ENCODE measurements at places on chromosomes 1 and 21. TPM values are rescaled to one million over a fixed set of nuclear protein-coding genes. Genes with fewer than 3 reads are reported as not detected.

DNA sequence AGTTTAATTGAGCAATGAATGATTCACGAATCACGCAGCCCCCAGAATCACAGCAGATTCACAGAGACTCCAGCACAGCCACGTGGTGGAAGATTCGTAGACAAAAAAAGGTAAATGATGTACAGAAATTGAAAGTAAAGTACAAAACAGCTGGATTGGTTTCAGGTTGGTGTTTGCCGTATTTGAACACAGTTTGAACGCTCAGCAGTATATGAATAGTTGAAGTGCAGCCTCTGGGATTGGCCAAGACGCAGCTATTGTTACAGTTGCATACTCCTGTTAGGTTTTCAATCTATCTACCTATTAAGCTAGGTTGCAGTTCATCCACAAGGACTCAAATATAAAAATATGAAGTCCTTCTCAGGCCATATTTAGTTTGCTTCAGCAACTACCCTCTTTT, 3.1 kb upstream of the MRPL55 start:
- no peaks in the 10 kb centered on the region for H3K36me3 ChIP-seq
- H3K27ac ChIP-seq = no peak overlapping the region
- no peaks in the 10 kb centered on the region for H3K27me3 ChIP-seq
- peaks cover 28% of the 10 kb centered on the region for H3K4me1 ChIP-seq
- no peak overlapping the region for H3K4me3 ChIP-seq

UTP11 gene
- 55.8 TPM for total RNA-seq

TFF3 gene
- 2.5 TPM for total RNA-seq

TTC39A gene
- total RNA-seq = not detected

DNA sequence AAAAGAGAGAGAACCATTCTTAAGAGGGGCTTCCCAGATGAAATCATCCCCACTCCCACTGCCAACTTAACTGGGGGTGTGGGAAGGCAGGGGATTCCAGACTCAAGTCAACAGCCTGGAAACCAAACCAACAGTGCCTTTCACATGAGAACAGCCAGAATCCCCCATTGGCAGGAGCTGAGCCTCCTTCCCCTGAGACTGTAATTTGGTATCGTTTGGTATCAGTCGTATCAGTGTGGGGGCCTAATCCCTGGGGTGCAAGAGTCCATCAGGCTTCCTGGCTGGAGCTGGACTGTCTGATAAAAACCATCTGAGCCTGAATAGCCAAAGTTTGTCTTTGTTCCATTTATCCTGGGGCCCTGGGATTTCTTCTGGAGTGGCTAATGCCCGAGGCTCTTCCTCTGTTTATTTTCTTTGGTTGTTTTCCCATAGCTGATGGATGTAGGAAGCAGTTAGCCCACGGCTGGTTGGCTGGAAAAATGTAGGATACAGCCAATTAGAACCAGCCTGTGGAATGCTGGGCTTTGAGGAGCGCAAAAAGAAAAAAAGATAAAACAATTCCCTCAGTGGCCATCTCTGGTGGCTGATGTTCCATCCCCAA, 84.6 kb downstream of the LAMC2 start:
- no peak for DNase-seq
- H3K27me3 ChIP-seq = no peaks in the 10 kb centered on the region
- peak overlapping the region; percentile 33 for H3K27ac ChIP-seq
- no peaks in the 10 kb centered on the region for H3K36me3 ChIP-seq
- H3K4me3 ChIP-seq = no peak overlapping the region

SMIM12 gene
- 29.5 TPM for total RNA-seq
